ENCODE measurements at places on chromosomes 2 and 18.

DNA sequence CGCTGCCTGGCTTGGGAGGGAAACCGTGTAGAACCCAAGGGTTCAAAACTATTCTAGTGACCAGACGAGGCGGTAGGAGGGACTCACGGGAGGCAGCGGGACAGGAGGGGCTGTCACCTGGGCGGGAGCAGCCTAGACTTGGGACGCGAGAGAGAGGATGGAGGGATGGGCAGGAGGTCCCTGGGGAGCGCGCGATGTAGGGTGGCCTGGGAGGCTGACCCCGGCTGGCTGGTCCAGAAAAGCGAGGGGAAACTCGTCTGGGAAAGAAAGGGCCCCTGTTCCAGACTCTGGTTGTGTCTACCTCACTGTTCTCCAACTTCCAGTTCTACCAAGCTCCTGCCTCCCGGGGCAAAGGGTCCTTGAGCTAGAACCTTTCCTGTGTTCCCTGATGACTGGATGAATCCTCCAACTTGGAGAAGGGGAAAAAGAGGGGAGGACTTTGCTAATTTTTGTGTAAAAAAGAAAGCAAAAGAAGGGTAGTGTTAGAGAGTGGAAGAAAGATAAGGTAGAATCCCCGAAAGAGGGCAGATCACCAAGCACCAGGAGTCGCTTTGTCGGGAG lies 1.4 kb downstream of the DOK6 start:
- no peak for DNase-seq

GRCh38 chr2:57698392-57698791 lies 348.2 kb upstream of the VRK2 start:
- DNase-seq: no peak

DNA sequence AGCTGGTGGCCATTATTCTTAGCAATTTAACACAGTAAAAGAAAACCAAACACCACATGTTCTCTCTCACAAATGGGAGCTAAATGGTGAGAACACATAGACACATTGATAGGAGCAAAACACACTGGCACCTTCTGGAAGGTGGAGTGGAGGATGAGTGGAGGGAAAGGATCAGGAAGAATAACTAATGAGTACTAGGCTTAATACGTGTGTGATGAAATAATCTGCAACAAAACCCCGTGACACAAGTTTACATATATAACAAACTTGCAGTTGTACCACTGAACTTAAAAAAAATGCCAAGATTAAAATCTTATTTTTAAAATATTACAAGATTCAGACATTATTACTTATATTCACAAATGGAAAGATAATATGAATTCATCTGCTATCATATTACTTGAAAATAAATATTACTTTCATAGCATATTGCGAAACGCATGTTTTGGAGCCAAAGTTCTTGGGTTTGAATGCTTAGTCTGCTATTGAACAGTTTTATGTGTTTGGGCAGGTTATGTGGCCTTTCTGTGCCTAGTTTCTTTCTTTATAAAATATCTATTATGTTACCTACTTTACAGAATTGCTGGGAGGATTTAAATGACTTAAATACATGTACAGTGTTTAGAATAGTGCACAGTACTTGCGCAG lies 20.5 kb downstream of the ANKRD62 start:
- DNase-seq: no peak

DNA sequence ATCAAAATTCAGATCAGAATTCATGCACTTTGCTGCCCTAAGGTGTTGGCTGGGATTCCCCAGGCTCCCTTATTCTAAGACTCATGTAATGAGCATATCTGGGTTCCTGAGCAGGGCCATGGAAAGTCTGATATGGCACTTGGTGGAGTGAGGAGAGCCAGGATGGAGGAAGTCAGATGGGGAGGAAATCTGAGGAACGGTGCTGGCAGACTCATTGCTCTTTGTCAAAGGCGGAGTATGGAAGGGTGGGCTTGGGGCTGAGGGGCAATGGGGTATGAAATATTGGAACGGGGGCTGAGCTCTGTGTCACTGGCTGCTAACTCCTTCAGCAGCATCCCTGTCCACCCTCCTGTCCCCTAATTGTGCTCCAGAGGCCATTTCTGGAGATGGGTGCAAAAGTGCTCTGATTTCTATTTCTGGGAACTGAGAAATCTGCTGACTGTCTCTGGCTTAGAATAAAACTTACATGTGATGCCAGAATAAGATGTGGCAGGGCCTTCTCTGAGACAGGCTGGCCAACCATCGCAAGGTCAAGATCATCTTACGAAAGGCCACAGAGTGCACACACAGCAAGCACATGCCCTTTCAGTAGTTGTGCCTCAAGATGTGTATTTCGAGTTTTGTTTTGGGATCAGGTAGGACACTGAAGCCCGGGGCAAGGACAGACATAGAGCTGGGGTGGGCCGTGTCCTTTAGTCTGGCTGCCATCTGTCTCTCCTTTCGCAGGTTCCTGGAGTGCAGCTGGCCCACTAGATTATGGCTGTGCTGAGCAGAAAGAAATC lies 480.0 kb upstream of the HS6ST1 start:
- DNase-seq: no peak

- no peak for DNase-seq
Observed at GRCh38 chr2:195051401-195051800, 605.6 kb upstream of the SLC39A10 start.

- no peak for DNase-seq
Observed at GRCh38 chr2:233439191-233439590, 84.9 kb downstream of the DGKD start.

GRCh38 chr2:134934641-134935040 lies 16.0 kb downstream of the CCNT2 start:
- DNase-seq: no peak

DNA sequence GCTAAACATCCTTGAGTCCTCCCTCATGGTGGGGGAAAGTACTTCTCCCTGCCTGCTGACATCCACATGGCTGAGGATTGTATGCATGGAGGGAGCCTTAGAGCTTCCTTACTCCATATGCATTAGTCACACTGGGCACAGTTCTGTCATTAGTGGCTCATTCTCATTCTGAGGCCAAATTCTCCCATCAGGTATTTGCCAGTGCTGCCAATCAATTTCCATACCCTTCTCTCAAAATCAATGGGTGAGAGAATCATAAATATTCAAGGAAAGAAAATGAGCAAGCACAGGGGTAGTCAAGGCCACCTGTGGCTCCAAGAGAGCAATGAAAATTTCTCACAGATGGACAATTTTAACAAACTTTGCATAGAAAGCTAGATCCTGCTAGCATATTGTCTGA lies 422.6 kb upstream of the SETBP1 start:
- DNase-seq: no peak

DNA sequence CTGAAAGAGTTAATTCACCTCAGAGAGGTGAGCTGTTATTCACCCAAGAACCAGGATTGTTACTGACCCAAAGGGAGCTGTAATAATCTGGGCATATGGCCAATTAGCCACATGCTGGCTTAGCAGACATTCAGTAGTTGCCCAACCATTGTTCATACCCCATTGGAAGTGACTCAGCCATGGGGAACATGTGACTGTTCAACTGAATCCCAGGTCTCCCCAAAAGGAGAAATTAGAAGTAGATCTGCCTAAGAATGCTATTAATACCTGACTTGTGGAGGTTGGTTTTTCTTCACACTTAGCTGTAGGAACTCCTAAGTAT lies 272.6 kb upstream of the UBE2E3 start:
- DNase-seq: no peak

GRCh38 chr2:239883326-239884050 lies 141.7 kb downstream of the NDUFA10 start:
- no peak for DNase-seq

DNA sequence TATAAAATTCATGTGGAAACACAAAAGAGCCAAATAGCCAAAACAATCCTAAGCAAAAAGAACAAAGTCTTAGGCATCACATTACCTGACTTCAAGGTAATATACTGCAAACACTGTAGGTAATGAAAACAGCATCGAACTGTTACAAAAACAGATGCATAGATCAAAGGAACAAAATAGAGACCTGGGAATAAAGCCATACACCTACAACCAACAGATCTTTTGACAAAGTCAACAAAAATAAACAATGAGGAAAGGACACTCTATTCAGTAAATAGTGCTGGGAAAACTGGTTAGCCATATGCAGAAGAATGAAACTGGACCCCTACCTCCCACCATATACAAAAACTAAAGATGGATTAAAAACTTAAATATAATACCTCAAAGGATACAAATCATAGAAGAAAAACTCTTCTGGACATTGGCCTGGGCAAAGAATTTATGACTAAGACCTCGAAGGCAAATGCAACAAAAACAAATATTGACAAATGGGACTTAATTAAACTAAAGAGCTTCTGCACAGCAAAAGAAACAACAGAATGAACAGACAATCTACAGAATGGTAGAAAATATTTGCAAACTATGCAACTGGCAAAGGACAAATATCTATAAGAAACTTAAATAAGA lies 218.0 kb downstream of the PHLPP1 start:
- no peak for DNase-seq

GRCh38 chr2:128155970-128156369 lies 65.0 kb downstream of the UGGT1 start:
- peak; percentile 21 for DNase-seq

- DNase-seq: no peak
Observed at GRCh38 chr2:27800856-27801255, 29.3 kb downstream of the MRPL33 start.

DNA sequence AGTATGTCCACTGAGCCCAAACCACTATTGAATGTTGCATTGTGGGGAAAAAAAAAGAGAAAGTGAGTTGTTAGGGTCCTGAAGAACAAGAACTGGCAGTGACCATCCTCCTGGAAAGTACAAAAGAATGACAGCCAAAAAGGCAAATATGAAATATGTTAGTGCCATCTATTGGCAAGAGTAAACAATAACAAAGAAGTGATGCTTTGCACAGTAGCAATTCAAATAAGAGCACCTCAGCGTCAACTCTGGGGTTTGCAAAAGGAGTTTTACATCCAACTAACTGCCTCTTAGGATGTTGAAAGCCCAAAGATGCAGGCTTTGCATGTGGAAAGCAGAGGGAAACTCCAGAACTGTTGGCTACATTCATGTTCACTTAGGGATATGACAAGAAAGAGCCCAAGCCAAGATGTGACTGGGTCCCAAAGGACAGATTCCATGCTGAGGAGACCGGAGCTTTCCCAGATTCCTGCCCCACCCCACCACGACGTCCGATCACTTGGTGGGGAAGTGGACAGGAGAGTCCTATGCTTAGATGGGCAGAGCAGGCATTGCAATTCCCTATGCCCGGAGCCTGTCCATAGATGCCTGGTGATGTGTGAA lies 15.6 kb downstream of the TRABD2A start:
- no peak for DNase-seq

DNA sequence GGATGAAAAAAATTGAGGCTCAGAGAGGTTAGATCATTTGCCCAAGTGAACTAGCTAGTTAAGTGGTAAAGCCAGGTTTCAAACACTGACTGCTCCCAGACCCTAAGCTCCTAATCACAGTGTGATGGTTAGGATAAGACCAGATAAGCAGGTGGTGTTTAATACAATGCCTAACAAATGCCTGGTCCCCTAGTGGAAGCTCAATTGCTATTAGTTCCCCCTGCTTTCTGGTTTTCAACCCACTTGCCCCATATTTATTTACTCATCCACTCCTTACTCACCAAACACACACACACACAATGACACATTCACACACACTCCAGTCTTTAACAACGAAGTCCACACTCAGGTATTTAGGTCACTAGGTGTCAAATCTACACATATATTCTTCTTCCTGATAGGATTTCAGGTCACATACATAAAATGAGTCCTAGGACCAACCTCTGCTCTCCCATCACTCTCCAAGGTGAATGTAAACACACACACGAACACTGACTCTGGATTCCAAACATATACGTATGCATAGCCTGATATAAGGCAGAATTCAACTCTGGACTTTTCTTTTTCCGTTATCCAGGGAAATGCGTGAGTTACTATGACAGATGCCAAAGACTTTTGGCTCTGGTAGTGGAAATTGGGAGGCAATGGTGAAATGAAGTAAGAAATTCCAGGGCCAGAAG lies 73.6 kb upstream of the TSPYL6 start:
- DNase-seq: no peak

DNA sequence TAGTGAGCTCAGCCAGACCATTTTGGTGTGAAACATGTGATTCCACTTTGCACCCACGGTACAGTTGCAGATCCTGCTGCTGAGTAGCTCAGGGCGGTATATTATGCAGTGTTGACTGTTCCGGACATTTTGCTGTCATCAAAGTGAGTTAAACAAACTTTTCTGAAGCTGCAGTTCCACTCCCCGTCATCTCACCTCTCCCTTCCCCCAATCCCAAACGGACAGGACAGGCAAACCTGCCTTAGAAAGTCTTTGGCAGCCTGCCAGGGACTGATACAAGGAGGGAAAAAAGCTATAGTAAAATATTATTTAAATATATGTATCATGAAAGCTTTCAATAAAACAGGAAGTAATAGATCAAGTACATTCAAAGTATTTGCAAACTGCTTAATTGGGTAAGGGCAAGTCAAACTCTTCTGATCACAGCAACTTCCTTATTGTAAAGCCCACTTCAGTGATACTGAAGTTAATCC lies 35.5 kb upstream of the SP5 start:
- DNase-seq: no peak

DNA sequence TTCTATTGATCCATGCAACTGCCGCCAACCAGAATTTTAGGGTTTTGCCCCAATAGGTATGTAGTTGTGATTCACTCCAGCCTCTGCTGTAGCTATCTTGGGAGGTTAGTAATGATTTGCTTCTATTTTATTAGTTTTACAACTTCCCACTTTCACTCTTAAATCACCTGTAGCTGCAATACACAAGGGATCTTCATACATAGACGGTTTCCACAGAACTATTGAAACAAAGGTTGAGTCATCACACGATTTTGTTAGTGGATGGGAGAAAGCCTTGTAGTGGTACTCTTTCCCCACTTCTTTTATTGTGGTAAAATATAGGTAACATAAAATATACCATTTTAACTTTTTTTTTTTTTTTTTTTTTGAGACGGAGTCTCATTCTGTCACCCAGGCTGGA lies 104.2 kb upstream of the SPRED2 start:
- no peak for DNase-seq

GRCh38 chr2:28390746-28391563 lies 1.7 kb upstream of the FOSL2 start:
- no peak for DNase-seq

- no peak for DNase-seq
Observed at GRCh38 chr18:45014047-45014501, 333.4 kb downstream of the SETBP1 start.

- no peak for DNase-seq
Observed at GRCh38 chr2:121387591-121388325, 102.8 kb upstream of the TFCP2L1 start.

- no peak for DNase-seq
Observed at GRCh38 chr18:74501386-74501785, 5.2 kb downstream of the CNDP2 start.

- DNase-seq: no peak
Observed at GRCh38 chr18:48541026-48541746, 2.4 kb downstream of the CTIF start.

GRCh38 chr2:177063331-177063730 lies 149.3 kb upstream of the HNRNPA3 start:
- no peak for DNase-seq

GRCh38 chr18:51032193-51032592 lies 2.2 kb downstream of the SMAD4 start:
- no peak for DNase-seq

DNA sequence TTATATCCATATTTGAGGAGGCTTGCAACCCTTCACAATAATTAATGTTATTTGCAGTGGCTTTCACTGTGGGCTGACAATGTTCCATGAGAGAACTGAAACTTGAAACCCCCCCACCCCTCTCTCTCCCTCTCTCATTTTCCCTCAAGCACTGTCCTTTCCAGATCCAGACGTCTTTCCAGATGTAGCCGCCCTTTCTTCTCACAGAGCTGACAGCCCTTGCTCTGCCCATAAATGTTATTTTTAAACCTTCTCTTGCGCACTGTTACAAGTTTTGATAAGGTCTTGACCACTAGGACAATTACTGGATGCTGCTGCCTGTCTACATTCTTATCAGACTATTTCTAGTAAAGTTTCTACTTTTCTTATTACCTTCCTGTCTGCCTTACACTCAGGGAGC lies 91.4 kb upstream of the LINC00305 start:
- DNase-seq: no peak

Measured in GM12864 (cell line).